ENCODE measurements at places on chromosomes 2 and 18.

- no peak for DNase-seq
These were observed 30.3 kb upstream of the NEMP2 start for GRCh38 chr2:190564838-190565237.

- no peak for DNase-seq
These were observed 40.3 kb upstream of the ZEB2 start for GRCh38 chr2:144560251-144560650.

GRCh38 chr2:223723954-223724411 is 113.4 kb downstream of the AP1S3 start:
- DNase-seq = no peak

DNA sequence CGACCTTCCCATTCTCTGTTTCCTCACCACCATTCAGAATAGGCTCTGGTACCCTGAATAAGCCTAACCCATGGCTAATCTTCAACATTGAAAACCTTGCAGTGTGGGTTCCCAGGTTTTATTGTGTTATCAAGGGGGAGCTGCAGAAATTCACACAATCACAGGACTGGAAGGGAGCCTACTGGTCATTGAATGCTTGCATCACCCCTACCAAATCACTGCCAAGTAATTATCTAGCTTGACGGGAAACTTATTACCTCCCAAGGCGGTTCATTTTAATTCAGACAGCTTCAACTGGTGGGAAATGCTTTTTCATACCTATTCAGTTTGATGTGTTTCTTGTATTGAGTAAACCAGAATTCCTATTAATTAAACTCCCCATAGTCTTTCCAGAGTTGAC is 33.6 kb upstream of the EFEMP1 start:
- no peak for DNase-seq

DNA sequence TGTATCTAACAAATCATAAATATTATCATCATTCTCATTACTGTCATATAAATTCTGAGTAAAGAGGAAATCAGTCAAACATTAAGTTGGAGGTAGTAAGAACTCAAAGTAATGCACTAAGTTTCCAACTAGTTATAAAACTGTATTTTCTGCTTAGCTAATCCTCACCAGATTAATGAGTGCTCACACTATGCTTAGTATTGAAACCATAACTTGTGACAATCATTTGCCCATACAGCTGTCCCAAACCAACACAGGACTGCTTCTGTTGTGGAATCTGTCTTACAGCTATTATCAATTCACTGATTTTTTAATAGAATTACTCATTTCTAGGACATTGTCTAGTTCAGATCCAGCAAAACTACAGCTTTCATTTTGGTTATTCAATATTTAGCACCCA is 41.5 kb upstream of the TANK start:
- DNase-seq = no peak

GRCh38 chr2:1744446-1745170 is at the start of gene PXDN:
Gene PXDN, minus strand, starts transcription at chr2:1744515. Its CDS starts 60 bp downstream, at chr2:1744455.
- no peak for DNase-seq

GRCh38 chr2:176172007-176172894 is 15.1 kb downstream of the HOXD3 start:
- DNase-seq = no peak

DNA sequence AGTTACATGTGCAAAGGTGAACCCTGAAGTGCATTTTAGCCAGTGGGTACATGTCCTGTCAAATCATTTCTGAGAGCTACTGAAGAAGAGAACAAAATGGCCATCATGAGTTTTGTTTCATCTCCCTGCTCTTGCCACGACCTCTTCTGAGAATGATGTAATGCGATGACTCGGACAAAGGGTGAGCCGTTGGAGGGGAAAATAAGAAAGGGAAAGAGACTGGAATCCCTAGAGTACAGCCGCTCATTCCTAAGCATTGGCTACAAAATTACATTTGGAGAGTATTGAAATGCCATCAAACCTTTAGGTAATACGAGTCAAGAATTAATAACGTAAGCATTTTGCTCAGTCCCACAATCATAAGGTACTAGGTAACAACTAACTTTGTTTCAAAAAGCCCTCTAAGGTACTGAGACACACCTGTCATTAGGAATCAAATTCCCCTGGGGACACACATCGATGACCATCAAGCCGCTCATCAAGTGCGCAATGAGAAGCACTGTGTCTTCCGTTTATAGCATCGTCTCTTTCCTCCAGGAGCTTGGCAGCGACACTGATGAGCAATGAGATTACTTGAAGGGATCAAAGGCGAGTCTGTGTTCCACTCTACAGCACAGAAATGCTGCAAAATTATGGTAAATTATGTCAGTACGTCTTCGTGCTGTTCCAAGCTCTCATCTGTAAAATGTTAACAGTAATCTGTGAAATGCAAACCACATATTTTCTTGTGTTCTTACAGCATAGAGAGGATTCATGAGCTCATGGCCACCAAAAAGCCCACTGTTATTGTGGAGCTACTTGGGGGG is 97.3 kb upstream of the PIEZO2 start:
- DNase-seq = no peak

- no peak for DNase-seq
These were observed 34.6 kb downstream of the TTC39C start for GRCh38 chr18:24049142-24049541.
